NCI-H748 treated with DMSO at 0.1 percent for 48 hours (cell line): ENCODE measurements at places on chromosomes 2 and 18.

DNA sequence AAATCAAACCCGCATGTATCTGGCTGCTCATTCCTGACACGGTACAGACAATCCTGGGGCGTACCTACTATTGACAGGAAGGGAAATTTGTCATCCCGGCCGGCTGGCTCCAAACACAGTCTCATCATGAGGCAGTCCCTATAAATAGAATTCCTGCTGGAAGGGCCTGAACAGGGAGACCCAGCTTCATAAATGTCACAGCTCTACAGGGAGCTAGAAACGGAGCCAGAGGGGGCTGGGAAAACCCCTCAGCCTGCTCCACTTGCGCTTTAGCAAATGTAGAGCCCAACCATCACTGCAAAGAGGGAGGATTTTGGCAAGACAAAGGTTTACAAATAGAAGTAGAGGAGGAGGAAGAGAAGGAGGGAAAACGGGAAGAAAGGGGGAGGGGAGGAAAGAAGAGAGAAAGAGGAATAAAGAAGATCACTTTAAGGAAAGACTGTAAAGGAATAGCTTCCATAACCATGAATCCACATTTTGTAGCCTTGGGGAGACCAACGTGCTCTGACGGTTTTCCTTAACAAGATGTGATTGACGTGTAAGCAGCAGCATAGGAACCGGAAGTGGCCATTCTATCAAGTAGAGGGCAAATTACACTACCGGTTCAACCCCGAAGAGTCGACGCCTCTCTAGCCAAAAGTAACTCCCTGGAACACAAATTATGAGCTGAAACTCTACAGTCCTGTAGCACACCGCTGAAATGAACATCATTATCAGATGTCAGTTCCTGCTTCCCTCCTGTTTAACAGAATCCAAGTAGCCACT is 56.8 kb upstream of the TTN start:
- DNase-seq = no peak

GRCh38 chr2:103155308-103155707 is 393.5 kb downstream of the TMEM182 start:
- no peak for DNase-seq

- DNase-seq = no peak
These were observed 194.7 kb downstream of the RAB3GAP1 start for GRCh38 chr2:135246711-135247270.

DNA sequence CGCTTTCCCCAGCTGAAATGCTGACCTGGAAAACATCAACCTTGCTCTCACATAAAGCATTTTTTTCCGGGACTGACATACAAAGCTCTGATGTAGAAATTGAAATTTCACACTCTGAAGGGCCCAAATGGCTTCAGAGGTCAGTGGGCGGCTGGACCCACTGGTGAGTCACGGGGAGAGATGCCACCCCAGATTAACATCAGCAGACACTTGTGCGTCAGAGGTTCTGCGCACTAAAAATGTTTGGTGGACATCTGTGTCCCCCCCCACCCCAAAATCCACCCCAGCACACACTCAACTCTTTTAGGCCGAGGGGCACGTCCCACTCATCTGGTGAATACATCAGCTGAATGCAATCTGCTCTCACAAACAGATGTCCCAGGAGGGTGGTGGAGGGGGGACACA is 208.9 kb downstream of the ASB1 start:
- DNase-seq = no peak

- no peak for DNase-seq
These were observed 42.9 kb upstream of the RIT2 start for GRCh38 chr18:43158381-43158780.

DNA sequence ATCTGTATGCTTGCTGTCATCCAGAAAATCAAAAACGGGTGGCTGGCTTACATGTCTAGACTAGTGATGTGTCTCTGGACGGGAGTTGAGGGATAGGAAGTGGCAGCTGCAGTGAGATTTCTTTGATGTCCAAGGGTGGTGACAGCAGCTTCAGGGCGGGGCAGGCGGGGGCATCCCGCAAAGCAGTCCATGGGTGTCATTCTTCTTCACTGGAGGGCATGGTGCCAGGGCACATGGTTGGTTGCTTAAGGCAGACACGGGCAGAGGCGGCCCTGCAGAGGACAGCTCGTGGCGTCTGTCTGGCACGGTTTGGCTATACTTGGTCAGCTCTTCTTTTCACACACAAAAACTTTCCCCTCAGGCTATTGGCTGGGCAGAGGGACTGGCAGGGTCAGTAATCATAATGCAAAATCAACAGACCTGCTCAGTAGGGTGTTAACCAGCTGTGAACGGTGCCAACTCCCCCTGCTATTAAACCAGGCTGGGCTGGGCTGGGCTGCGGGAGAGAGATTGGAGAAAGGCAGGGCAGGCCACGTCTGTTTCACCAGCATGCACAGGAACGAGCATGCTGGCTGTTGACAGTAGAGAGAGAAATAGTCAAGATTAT is 63.7 kb downstream of the COL4A3 start:
- peak; percentile 19 for DNase-seq
